ENCODE measurements at places on chromosomes 12 and 14. TPM values are rescaled to one million over a fixed set of nuclear protein-coding genes. Genes with fewer than 3 reads are reported as not detected.

DNA sequence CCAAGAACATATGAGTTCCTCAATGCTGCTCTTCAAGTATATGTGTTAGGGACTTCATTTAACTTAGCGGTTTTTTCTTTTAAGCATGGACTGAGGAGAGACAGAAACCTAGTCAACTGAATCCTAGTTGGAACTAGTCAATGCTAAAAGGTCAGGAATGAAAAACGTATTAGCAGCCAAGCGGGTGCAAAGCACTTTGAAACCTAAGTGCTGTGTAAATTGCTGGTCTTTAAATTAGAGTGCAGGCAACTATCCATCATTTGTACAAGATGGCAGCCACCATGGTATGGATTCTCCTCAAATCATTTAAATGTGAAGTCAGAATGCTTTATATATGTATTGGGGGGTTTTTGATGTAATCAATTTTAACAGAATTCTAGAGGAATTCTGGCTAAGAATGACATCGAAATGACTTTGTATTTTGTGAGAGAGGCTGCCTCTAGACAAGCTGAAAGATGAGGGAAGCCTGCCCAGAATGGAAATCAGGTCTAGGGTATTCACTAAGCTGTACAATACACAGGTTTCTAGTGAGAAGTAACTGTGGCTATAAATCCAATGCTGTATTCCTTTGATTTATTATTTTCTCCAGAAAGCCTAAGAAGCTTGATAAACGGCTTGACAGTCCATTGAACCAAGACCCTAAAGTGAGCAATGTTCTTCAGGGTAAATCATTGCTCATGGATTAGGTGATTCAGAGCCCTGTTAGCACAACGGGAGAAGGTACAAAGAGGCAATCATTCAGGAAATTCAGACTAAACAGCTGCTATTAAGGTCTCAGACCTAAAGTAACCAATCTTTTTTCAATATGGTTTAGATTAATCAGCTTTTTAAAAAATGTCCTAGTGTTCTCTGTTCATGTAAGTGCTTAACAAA is 198.8 kb downstream of the ANO2 start:
- no peaks in the 10 kb centered on the region for H3K4me1 ChIP-seq
- DNase-seq, result no peak
- H3K4me3 ChIP-seq, result no peak overlapping the region
- no peaks in the 10 kb centered on the region for H3K27me3 ChIP-seq
- no peaks in the 10 kb centered on the region for H3K36me3 ChIP-seq

- no peaks in the 10 kb centered on the region for H3K27me3 ChIP-seq
- no peaks in the 10 kb centered on the region for H3K36me3 ChIP-seq
- H3K4me3 ChIP-seq, result no peak overlapping the region
- no peak overlapping the region for H3K27ac ChIP-seq
- no peak for DNase-seq
Measured at GRCh38 chr12:106317406-106318082, 15.0 kb downstream of the TCP11L2 start.

DNA sequence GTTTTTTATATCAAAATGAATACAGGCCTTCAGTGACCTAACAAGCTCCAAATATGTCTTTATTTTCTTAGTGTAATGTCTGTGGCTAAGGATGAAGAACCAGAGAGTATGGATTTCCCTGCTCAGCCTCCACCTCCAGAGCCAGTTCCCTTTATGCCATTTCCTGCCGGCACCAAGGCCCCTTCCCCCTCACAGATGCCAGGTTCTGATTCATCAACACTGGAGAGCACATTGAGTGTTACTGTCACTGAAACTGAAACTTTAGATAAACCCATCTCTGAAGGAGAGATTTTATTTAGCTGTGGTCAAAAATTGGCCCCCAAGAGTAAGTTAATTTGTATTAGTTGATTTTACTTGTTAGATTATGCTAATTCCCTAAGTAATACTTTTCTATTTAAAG is 61.0 kb downstream of the KIAA0586 start:
- no peaks in the 10 kb centered on the region for H3K27me3 ChIP-seq
- no peak overlapping the region for H3K27ac ChIP-seq
- no peak overlapping the region for H3K4me3 ChIP-seq
- no peaks in the 10 kb centered on the region for H3K36me3 ChIP-seq
- no peaks in the 10 kb centered on the region for H3K4me1 ChIP-seq

GRCh38 chr12:104691721-104692556 is 235.2 kb downstream of the CHST11 start:
- no peak overlapping the region for H3K27ac ChIP-seq
- no peaks in the 10 kb centered on the region for H3K36me3 ChIP-seq
- no peaks in the 10 kb centered on the region for H3K27me3 ChIP-seq
- DNase-seq, result no peak

- no peak overlapping the region for H3K27ac ChIP-seq
- peaks cover 12% of the 10 kb centered on the region for H3K27me3 ChIP-seq
- H3K4me1 ChIP-seq, result no peaks in the 10 kb centered on the region
- H3K36me3 ChIP-seq, result no peaks in the 10 kb centered on the region
Measured at GRCh38 chr12:106711316-106711715, 63.2 kb upstream of the RIC8B start.

DNA sequence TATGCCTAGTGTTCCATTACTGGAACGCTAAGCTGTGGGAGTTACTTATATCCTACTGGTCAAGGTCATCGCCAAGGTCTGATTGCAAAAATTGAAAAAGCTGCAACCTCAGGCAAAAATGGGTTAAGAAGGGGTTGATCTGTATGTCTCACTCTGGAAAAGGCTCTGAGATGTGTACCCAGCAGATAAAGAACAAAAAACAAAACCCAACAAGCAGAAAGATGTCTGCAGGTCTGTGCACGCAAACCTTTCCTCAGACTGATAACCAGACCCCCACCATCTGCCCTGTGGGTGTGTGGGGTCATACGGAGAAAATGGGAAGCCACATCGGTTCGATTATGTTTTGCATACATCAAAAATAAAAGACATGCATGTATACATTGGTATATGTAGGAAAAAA is 56.4 kb downstream of the TESC start:
- H3K4me3 ChIP-seq, result no peak overlapping the region
- no peak for DNase-seq
- peaks cover 24% of the 10 kb centered on the region for H3K4me1 ChIP-seq
- H3K27me3 ChIP-seq, result no peaks in the 10 kb centered on the region
- no peak overlapping the region for H3K27ac ChIP-seq

DNA sequence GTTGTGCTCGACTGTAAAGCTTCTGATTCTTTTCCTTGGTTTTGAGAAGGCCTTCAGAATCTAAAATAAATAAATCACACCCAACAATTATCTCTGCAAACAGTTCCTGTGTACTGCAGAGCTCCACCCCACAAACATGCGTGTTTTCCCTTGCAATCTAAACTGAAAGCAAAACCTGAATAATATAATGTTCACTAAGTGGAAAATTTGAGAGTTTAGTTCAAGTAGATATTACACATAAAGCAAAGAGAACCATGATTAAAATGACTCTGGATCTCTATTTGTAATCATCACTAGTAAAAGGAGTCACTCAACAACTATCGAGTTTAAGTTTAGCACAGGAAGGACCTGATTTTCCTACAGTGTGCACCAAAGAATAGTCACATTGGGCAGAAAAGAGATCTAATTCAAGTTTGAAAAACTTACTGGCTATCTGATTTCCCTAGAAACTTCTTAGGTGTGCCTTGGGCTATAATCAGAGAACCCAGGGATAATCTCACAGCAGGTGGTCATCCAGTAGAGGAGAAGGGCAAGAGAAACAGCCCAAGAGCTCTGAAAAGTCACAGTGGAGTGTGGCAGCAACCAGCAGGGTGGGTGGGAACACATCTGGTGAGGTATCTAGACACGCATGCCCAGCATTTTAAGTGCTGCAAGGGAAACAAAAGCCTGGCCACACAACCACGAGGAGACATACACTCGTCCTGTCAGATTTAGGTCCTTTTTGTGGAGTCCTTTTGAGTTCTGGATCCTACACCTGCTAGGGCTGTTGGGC is 25.4 kb downstream of the ATG14 start:
- H3K4me3 ChIP-seq, result no peak overlapping the region
- H3K36me3 ChIP-seq, result no peaks in the 10 kb centered on the region
- H3K27ac ChIP-seq, result no peak overlapping the region
- H3K4me1 ChIP-seq, result no peaks in the 10 kb centered on the region
- DNase-seq, result no peak

GRCh38 chr12:27711317-27711682 is 668 bp downstream of the MRPS35 start:
- H3K4me3 ChIP-seq, result peak overlapping the region; percentile 76
- H3K36me3 ChIP-seq, result no peaks in the 10 kb centered on the region
- no peak overlapping the region for H3K27ac ChIP-seq
- H3K27me3 ChIP-seq, result no peaks in the 10 kb centered on the region
- peaks cover 9% of the 10 kb centered on the region for H3K4me1 ChIP-seq
- no peak for DNase-seq

DNA sequence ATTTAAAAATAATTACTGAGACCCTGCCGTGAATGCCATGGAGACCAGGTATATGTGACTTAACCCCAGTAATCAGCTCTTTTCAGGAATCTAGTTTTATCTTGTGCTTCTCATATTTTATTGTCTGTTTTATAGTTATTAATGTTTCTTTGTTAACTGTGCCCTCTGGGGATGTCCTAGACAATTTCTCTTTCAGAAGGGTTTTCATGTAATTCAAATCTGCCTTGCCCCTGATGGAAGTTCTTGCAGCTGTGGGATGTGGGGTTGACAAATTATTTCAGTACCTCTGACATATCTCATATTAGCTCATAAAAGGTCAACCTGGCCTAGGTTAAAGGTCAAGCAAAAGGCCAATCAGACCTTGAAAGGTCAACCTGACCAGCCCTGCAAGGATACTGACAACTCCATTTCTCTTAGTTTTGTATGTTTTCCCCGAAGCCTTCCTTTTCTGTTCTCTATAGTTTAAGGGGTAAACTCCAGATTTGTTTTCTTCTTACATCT is 182.3 kb downstream of the SLC41A2 start:
- H3K27ac ChIP-seq, result no peak overlapping the region
- H3K4me1 ChIP-seq, result no peaks in the 10 kb centered on the region
- H3K27me3 ChIP-seq, result no peaks in the 10 kb centered on the region
- H3K4me3 ChIP-seq, result no peak overlapping the region
- H3K36me3 ChIP-seq, result no peaks in the 10 kb centered on the region
- DNase-seq, result no peak

GRCh38 chr12:103833891-103834290 is 7.1 kb downstream of the NT5DC3 start:
- H3K27ac ChIP-seq, result no peak overlapping the region
- DNase-seq, result no peak
- no peaks in the 10 kb centered on the region for H3K36me3 ChIP-seq
- H3K27me3 ChIP-seq, result no peaks in the 10 kb centered on the region
- H3K4me3 ChIP-seq, result no peak overlapping the region

DNA sequence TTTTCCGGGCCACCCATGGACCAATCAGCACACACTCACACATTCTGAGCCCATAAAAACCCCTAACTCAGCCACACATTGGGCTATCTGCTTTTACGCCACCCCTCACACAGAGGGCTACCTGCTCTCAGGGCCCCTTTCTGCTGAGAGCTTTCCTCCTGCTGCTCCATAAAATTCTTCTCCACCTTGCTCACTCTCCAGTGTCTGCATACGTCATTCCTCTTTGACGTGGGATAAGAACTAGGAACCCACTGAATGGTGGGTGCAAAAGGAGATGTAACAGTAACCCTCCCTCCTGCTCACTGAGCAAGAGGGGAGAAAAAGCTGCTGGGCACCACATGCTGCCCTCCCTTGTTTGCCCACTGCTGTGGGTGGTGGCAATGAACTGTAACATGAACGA is 596.7 kb upstream of the TMEM132C start:
- no peaks in the 10 kb centered on the region for H3K4me1 ChIP-seq
- no peaks in the 10 kb centered on the region for H3K36me3 ChIP-seq
- H3K27me3 ChIP-seq, result no peaks in the 10 kb centered on the region
- no peak overlapping the region for H3K27ac ChIP-seq

DNA sequence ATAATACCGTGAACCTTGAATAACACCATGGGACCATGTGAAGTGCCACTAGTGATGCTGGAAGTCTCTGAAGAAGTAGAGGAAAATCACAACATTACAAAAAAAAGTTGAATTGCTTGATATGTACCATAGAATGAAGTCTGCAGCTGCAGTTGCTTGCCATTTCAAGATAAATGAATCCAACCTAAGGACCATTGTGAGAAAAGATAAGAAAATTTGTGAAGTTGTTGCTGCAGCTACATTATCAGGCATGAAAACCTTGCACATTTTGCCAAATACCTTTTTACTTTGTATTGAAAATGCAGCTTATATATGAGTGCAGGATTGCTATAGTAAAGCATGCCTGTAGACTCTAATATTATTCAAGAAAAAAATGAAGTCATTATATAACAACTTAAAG is 126.5 kb downstream of the NUBPL start:
- no peak overlapping the region for H3K4me3 ChIP-seq
- H3K27ac ChIP-seq, result no peak overlapping the region
- no peaks in the 10 kb centered on the region for H3K4me1 ChIP-seq
- no peaks in the 10 kb centered on the region for H3K36me3 ChIP-seq
- no peaks in the 10 kb centered on the region for H3K27me3 ChIP-seq

DNA sequence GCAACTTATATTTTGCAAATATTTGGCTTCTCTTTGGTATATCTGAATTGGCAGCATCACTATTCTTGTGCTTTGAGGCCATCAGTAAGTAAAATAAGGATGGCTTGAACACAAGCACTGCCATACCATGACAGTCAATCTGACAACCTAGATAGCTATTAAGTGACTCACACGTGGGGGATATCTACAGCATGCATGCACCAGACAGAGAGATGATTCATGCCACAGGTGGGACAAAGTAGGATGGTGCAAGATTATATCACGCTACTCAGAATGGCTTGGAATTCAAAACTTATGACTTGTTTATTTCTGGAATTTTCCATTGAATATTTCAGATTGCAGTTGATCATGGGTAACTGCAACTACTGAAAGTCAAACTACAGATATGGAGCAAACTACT is 675.6 kb upstream of the MDGA2 start:
- no peaks in the 10 kb centered on the region for H3K27me3 ChIP-seq
- no peaks in the 10 kb centered on the region for H3K4me1 ChIP-seq
- no peak overlapping the region for H3K27ac ChIP-seq
- no peaks in the 10 kb centered on the region for H3K36me3 ChIP-seq

GRCh38 chr12:16603916-16604575 is 1.9 kb downstream of the LMO3 start:
- peaks cover 54% of the 10 kb centered on the region for H3K27me3 ChIP-seq
- peak overlapping the region; percentile 37 for H3K4me3 ChIP-seq
- H3K27ac ChIP-seq, result peak overlapping the region; percentile 67
- DNase-seq, result peak; percentile 53

DNA sequence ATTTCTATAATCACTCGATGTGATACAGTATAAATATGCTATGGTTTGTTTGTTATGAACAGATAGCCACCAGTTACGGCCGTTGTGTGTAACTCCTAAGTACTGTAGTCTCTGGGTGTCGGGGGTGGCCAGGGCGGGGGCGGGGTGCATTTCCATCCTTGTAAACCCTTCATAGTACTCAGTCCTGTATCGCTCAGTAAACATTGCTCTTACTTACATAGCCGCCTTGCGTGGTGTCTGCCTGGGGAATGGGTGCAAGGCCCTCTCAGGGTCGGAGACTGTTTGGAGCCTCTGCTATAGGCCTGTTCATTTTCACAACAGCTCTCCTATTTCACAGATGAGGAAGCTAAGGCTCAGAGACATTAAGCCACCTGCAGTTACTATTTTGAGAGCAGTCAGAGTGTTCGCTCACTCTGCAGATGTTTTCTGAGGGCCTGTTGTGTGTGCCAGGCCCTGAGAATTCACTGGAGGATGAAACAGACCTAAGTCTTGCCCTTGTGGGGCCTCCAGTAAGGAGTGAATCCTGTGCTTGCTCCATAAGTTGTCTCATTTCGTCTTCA is 42.5 kb downstream of the JDP2 start:
- no peak for DNase-seq
- peak overlapping the region; percentile 44 for H3K27ac ChIP-seq
- no peak overlapping the region for H3K4me3 ChIP-seq
- peaks cover 21% of the 10 kb centered on the region for H3K4me1 ChIP-seq

Gene EFS
- 15.8 TPM for total RNA-seq

Gene LRTM2
- not detected for total RNA-seq

Gene P2RX2
- not detected for total RNA-seq

Gene MMP14
- total RNA-seq, result 225 TPM

Gene ESR2
- total RNA-seq, result 0.58 TPM

All from left lung (tissue), 14 donors.